ENCODE measurements at places on chromosomes 1 and 21.

DNA sequence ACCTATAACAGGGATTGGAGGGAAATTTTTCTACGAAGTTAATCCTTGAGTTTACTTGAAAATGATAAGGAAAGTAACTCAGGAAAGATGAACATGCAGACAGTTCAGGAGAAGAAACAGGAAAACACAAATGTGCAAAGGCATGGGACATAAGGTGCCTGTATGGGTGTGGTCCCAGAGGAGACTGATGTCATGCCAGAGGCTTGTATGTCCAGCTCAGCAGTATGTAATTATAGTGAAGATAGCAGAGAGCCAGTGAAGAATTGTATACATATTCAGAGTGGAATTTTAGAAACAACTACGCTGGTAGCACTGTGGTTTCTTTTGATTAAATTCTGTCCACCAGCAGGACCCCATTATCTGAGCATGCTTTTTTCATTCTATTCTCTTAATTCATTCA is 179.5 kb downstream of the LRRC7 start:
- no peak for DNase-seq

DNA sequence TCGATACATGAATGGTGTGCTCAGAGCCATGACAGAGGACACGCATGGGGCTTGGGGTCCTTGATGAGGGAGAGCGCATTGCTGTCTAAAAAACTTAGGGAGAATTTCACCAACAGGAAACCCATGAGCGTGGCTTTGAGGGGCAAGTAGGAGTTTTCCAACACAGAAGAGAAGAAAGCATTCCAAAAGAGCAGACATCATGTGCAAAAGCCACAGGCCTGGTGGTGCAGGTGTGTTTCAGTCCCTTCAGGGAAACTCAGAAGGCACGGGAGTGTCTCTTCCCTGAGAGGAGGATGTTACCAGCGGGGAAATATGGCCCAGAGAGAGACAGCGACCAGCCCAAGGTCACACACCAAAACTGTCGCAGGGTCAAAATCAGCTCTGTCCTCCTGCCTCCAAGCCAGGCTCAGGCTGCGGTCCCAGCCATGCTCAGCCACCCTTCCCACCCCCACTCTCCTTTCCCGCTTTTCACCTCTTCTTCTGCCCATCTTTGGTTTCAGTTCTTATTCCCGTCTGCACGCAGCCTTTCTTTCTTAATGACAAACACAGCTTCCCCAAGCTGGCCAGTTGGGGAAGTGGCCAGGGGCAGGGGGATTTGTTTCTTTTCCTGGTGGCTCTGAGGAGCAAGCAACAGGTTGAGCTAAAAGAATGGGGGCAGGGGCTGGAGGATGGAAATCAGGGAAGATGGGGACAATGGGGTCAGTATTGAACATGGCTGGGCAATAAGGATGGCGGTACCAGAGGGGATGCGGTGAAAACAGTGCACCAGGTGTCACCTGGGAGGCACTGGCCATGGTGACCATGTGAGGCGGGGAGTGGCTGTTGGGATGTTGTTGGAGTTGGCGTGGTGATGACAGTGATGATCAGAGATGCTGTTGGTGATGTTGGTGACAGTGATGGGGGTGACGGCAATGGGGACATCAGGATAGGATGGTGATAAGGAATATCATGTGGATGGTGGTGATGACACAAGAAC is 10.3 kb downstream of the LAPTM5 start:
- no peak for DNase-seq

DNA sequence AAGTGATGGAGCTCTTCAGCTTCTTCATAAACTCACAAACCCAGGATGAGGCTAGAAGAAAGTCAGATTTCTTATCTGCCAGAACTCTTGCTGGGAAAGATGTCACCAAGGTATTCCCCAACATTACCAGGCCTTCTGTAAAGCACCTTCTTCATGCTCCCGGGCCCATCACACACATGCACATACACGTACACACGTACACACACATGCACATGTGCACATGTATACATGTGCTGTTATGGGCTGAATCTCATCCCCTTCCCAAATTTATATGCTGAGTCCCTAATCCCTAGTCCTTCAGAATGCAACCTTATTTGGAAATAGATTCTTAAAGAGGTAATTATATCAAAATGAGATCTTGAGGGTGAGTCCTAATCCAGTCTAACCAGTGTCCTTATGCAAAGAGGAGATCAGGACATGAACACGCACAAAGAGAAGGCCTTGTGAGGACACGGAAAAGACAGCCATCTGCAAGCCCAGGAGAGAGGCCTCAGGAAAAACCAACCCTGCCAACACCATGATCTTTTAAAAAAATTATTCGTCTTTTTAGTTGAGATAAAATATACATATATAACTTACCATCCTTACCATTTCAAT is 76.4 kb upstream of the LYST start:
- DNase-seq: no peak

- DNase-seq: no peak
These were observed 146.9 kb downstream of the AJAP1 start for GRCh38 chr1:4801192-4801924.

- no peak for DNase-seq
These were observed 30.2 kb downstream of the USP1 start for GRCh38 chr1:62467092-62467491.

- no peak for DNase-seq
These were observed 735 bp upstream of the BRINP3 start for GRCh38 chr1:190478149-190479049.

DNA sequence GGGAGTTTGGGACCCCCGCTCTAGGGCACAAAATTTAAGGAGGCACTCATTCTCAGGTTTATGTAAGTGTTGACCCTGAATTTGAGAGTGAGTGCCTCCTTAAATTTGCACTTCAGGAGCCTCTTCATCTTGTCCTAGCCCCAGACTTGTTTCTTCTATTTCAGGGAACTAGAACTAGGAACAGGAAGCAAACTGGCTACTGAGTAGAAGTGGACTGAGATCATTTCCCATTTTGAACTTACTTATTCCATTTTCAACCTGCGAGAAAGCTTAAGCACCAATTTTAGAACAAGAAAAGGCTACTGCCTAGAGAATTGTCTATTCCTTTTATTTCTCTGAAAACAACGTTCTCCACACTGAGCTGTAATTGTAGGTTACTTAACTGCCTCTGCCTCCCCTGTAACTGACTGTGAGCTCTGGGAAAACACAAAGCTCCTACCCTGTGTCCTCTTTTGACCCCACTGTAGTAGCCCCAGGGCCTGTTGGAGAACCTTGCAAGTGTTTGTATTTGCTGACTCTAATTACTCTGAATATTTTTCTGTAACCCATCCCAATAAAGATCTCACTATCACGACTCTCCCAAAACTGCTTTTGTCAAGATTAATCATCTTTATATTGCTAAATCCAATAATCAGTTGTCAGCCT is 2.5 kb downstream of the PPT1 start:
- DNase-seq: no peak

DNA sequence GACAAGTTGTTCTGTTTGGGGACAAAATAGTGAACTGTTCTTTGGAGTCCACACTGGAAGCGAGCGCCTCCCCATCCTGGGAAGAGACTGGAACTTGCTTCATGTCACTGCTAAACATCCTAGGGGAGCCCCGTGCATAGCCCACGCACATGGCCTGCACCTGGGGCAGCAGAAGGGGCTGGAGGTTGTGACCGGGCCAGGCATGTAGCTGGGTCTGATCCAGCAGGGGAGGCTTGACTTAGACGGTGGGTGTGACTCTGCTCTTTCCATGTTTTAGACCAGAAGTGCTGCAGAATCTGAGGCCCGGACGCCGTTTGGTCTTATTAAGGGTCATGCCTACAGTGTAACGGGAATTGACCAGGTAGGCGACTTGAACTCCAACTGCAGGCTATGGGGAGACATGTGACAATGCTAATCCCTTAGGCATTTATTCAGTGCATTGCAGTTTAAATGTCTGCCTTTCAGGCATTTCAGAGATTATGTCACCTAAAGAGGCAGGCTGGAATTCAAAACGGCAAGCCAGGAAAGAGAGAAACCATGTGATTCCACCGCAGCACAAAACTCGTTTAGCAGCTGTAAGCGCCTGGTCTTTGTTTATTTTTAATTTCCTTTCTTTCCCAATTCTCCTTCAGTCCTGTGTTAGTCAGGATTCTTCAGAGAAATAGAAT is 21.8 kb downstream of the CAPN9 start:
- no peak for DNase-seq

GRCh38 chr1:68294367-68295066 is 62.2 kb upstream of the WLS start:
- DNase-seq: no peak

DNA sequence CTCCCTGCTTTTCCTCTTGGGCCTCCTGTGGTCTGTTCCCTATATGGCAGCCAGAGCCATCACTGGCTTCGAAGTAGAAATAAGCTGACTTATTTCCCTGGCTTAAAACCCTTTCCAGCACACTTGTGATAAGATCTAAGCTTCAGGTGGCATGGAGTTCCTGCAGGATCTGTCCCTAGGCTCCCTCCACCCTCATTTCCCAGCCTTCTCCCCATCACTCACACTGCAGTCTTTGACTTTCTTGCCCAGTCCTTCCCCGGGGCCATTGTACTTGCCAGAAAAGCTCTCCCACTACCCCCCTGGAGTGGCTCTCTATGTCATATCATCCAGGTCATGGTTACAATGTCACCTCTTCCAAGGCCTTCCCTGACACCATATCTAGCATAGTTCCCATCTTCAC is 55.8 kb downstream of the KCNJ6 start:
- DNase-seq: no peak

GRCh38 chr1:165842671-165843129 is 15.3 kb downstream of the UCK2 start:
- DNase-seq: no peak

DNA sequence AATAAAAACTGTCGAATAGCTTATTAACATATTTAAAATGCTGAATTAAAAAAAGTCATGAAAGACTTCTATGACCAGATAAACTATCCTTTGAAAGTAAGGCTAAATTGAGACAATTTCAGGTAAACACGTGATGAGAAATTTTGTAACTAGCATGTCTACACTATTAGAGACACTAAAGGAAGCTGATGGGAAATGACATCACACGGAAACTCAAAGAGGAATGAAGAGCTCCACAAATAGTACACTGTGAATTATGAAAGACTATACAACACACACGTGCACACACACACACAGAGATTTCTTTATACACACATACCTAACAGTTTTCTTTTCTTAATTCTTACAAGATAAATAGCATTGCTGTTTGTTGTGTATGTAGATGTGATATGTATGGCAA is 70.9 kb upstream of the PLA2G4A start:
- DNase-seq: no peak

DNA sequence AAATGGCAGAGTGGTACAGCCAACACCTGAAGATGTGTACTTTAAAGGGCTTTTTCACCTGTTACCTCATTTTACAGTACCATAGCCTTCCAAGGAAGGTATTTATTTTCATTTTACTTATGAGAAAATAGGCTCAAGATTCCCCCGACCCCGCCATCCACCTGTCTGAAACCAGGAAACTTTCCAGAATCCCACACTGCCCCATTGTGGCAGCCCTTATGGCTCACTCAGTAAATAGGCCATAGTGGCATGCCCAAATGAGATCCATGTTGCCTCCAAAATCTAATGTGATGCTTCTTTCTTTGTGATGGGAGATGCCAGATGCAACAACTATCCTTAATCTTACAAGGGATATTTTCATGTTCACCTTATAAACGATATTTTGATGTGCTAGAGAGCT is 97.8 kb downstream of the EBNA1BP2 start:
- no peak for DNase-seq

DNA sequence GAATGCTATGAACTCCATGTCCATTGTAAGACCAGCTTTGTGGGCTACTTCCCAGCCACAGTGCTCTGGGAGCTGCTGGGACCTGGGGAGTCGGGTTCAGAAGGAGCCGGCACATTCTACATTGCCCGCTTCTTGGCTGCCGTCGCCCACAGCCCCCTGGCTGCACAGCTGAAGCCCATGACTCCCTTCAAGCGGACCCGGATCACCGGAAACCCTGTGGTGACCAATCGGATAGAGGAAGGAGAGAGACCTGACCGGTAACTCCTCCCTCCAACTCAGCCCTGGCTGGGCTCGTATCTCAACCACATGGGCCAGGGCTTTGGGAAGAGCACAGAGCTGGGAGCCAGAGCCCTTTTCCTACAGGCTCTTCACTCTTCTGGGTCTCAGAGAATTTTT is 15.4 kb downstream of the MOV10 start:
- DNase-seq: no peak

DNA sequence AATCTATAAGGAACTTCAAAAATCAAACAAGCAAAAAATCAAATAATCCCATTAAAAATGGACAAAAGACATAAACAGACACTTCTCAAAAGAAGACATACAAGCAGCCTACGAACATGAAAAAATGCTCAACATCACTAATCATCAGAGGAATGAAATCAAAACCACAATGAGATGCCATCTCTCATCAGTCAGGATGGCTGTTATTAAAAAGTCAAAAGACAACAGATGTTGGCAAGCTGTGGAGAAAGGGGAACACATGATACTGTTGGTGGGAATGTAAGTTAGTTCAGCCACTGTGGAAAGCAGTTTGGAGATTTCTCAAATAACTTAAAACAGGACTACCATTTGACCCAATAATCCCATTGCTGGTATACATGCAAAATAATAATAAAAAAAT is 226.4 kb downstream of the S1PR1 start:
- no peak for DNase-seq
